ENCODE measurements at places on chromosomes 2 and 18.

DNA sequence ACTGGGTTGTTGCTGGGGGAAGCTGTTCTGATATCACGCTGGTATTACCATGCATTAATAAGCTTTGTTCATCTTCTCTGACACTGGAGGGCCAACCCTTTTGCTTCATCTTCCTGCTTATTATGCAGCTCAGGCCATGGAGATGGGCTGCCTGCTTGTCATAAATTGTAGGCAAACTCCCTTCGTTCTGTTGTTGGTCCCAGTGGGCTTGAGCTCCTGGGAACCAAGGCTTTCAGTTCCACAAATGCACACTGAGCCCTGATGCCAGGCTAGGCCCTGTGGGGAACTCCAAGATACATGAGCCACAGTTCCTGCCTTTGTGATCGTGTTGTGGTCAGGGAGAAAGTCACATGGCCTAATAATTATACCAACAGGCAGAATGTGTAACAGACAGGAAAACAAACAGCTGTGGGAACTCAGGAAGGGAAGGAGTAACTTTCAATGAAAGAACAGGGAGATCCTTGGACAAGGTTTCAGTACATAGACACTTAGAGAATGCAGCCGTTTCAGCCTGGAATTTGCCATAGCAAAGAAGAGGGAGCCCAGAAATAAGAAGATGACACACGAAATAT lies 49.0 kb upstream of the BCL2L11 start:
- DNase-seq: peak; percentile 49

- peak; percentile 11 for DNase-seq
Measured at GRCh38 chr2:167134381-167135072, 246.2 kb downstream of the XIRP2 start.

DNA sequence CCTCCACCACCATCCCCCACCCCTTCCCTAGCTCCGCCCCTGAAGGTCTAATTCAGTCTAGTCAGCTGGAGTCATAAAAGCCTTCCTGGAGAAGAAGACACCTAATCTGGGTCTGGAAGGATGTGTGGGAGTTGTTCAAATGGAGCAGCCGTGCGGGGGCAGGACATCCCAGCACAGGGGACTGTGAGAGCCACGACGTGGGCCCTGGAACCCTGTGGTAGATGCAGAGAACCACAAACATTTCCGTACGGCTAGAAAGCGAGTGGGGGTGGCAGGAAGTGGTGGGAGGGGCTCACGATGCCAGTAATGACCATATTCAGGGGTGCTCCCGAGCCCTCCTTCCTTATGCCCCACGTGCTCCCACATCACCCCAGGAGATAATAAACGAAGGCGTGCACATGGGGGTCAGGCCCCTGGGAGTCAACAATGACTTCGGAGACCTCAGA lies 20.9 kb upstream of the COL6A3 start:
- no peak for DNase-seq

DNA sequence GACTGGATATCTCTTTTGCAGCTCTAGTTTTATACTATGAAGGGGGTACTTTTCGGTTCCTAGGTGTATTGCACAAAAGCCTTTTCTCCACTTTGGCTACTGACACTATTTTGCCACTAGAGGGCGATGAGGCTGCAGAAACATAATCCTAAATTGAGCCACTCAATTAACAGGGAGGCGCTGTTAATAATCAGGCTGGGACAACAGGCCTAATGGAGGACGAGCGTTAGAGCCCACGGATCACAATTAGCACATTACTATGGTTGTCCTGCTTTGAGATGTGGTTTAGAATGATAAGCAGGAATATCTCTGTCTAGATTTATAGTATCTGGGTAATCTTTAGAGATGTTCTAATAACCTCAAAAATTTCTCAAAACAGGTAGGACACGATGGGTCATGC lies 62.2 kb upstream of the PMAIP1 start:
- DNase-seq: peak; percentile 29

- DNase-seq: no peak
Measured at GRCh38 chr18:13608791-13609532, 117.4 kb downstream of the FAM210A start.

DNA sequence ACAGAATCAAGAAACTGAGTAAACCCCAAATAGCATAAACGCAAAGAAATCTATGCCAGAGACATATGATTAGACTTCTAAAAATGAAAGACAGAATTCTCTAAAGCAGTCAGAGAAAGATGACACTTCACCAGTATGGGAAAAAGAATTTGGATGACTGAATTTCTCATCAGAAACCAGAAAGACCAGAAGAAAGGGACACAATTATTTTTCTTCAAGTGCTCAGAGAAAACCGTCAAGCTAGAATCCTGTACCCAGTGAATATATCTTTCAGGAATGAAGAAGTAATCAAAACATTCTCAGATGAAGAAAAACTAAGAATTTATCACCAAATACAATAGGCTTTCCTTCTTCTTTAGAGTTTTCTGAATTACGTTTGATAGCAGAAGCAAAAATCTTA lies 14.2 kb upstream of the ESPNL start:
- no peak for DNase-seq

GRCh38 chr2:8134985-8135682 lies 546.7 kb upstream of the ID2 start:
- no peak for DNase-seq

GRCh38 chr18:2417861-2418610 lies 153.3 kb downstream of the METTL4 start:
- no peak for DNase-seq

- no peak for DNase-seq
Measured at GRCh38 chr18:79476031-79476917, 80.5 kb downstream of the NFATC1 start.

- DNase-seq: no peak
Measured at GRCh38 chr2:218924757-218925156, 34.7 kb upstream of the CDK5R2 start.

DNA sequence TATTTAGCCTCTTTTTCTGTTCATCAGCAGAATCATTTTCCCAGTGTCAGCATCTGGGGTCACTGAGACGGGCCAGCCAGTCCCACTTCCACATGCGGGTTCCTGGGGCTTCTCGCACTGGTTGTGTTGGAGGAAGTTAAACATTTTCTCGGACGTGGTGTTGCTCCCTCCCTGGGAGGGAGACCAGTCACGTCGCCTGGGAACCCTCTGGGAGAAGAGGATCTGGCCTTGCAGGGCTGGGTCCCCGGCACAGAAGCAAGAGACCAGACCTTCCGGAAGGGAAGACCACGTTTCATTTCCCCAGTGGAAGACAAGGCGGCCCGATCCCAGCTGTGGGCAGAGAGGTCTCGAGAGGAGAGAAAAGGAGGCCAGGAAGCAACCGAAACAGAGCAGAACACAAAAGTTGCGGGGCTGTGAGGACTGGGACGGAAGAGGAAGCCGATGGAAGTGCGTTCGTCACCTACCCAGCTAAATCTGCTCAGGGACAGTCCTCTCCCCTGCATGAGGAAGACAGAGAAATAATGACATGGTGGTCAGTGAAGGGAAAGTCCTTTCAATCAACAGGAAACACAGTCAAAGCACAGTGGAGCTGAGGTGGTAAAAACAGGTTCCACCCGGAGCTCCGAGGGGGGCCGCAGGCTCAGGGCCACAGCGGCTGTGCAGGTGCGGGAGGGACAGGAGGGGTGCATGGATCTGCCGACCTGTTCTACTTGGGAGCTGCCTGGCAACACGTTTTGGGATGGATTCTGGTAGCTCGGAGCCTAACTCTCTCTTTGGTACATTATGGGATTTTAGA lies 144.4 kb downstream of the MBP start:
- DNase-seq: no peak

- DNase-seq: no peak
Measured at GRCh38 chr2:9385841-9386240, 37.5 kb downstream of the ITGB1BP1 start.

GRCh38 chr2:118593257-118593656 lies 254.2 kb downstream of the EN1 start:
- DNase-seq: no peak

DNA sequence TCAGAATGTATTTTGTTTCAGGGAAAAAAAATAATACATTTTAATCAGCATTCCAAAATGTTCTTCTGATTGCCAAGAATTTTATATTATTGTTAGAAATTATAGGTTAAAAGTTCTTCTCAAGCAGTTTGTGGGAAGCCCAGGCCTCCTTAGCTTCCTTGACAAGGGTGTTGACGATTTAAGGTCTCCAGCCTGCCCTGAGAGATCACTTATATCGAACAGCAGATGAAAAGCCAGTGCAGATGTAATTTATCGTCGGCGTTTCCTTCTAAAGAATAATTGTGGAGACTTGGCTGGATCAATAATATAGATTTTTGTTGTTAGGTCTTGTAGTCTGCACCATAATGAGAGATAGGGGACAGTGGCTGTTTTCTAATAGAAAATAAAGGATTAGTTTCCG lies 280.6 kb downstream of the ZNF407 start:
- DNase-seq: no peak

- DNase-seq: no peak
Measured at GRCh38 chr18:3329872-3330271, 67.9 kb downstream of the MYL12B start.

DNA sequence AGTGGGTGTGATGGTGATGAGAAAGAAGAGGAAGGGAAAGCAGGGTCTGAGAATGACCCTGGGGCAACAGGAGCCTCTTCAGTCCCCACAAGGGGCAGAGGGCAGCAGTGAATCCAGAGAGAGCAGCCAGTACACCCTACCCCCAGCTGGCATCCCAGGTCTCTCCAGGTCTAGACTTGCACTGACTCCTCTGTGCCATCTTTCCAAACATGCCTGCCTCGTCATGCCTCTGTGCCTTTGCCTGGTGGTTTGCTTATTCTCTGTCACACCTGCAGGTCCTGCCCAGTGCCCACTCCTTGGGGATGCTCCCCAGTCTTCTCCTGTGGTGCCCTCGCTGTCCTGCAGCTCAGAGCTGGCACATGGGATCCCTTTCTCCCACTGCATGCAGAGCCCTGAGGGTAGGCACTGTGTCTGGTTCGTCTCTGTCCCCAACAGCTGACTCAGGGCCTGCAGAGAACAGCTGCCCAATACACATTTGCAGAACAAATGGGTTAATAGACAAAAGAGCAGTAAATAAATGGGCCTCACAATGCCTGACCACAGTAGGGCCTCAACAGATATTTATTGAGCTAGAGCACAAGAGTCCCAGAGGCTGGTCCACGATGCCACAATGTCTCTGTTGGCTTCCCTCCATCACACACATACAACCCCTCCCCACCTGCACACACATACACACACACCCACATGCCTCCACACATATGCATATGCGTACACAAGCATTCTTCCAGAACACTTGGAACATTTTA lies 89.8 kb downstream of the HS1BP3 start:
- DNase-seq: no peak

DNA sequence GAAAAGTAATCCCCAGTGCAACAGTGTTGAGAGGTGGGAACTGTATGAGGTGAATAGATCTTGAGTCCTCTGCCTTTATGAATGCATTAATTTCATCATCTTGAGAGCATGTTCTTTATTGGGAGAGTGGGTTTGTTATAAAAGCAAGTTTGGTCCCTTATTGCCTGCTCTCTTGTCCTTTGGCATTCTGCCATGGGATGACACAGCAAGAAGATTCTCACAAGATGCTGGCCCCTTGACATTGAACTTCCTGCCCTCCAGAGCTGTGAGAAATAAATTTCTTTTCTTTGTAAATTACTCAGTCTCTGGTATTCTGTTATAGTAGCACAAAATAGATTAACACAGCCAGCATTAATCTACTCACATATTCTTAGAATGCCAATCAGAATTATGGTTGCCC lies 108.6 kb downstream of the EHBP1 start:
- DNase-seq: no peak

DNA sequence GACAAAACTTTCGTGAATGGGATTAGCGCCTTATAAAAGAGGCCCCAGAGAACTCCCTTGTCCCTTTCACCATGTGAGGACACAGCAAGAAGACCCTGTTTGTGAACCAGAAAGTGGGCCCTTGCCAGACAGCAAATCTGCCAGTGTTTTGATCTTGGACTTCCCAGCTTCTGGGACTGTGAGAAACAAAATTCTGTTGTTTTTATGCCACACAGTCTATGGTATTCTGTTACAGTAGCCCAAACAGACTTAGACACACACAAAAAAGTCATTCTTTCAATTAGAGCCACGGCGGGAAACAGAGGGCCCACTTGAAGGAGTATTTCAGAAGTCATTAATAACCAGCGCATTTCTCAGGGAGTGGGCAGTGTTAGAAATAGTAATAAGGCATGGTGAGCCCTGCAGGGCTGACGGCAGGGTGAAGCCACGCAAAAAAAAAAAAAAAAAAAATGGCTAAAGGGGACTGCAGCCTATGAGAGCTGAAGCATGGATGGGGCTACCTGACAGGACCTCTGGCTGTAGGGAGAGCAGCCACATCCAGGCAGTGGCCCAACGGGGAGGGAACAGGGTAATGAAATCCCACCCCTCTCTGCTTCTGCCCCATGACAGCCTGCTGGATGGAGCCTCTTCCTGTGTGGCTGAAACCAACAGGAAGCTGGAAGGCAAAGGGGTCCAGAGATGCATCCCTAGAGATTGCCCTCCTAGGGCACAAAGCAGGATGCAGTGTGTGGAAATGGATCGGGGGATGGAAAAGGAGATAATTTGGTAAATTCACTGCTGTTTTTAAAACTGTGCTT lies 189.3 kb downstream of the KCNS3 start:
- DNase-seq: no peak

DNA sequence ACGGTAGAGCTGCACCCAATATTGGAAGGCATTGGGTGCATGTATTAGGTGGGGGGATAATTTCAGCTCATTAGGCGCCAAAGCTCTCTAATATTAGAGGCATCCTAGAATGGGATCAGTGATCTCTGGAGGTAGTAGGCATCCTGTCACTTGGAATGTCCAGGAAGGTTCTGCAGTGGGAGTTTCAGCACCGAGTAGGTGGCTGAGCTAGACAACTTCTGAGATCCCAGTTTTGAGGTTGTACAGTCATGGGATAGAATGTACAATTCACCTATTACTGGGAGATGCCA lies 210.9 kb downstream of the MYCN start:
- DNase-seq: no peak

- no peak for DNase-seq
Measured at GRCh38 chr2:190535121-190535439, 558 bp upstream of the NEMP2 start.

GRCh38 chr2:84388921-84389490 lies 70.1 kb downstream of the SUCLG1 start:
- no peak for DNase-seq

DNA sequence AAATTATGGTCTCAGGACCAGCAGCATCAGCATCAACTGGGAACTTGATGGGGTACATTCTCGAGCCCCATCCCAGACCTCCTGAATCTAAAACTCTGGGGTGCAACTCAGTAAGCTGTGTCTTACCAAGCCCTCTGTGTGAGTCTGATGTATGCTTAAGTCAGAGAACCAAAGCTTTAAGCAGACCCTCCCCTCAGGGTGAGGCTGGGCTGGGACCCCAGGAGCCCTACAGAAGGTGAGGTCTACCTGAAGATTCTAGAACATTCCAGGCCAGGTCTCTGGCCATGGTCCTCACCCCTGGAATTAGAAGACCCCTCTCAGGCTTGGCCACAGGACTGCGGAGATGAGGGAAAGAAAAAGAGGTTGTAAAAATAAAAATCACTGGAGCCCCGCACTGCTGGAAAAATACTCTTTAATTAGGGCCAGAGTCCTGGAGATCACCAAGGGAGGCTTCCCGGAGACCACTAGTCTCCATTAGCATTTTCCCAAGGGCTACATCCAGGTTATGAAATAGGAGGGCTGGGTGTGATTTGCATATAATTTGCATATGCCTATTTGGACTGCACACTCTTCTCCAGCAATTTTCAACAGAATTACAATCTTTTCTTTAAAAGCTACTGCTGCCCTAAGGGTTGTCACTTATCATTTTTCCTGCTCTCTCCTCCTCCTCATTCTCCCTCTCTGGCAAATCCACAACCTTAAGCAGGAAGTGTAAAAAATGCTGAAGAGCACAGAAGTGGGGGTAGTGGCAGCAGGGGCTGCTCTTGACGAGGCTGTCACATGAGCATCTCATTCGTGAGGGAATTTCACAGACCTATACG lies 100.2 kb downstream of the ZBTB7C start:
- no peak for DNase-seq

GRCh38 chr2:108382196-108382595 lies 4.4 kb downstream of the SULT1C4 start:
- no peak for DNase-seq

Data from amniotic stem cell (primary cell).